ENCODE measurements at places on chromosomes 1 and 21.

- DNase-seq: no peak
Observed at GRCh38 chr21:45019887-45020537, 54.4 kb upstream of the ADARB1 start.

DNA sequence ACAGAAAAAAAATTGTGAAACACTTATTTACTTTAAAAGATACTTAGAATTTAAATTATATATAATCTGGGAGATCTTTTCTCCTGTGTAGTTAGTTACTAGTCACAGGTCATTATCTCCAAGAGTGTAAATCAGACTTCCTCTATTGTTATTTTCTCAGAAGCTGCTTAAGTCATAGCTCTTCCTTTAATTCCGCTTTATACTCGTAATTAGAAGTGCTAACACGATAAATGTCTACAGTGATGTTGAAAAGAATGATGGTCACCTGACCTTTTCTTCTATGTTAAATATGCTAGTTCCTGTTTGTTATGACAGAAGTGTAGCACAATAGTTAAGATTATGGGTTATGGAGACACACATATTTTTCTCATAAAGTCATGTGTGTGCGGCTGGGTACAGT, 123.6 kb downstream of the TGFB2 start:
- no peak for DNase-seq

- DNase-seq: no peak
Observed at GRCh38 chr1:55047611-55048010, 8.3 kb downstream of the PCSK9 start.

GRCh38 chr1:166920561-166921475, 44.8 kb upstream of the TADA1 start:
- DNase-seq: no peak

DNA sequence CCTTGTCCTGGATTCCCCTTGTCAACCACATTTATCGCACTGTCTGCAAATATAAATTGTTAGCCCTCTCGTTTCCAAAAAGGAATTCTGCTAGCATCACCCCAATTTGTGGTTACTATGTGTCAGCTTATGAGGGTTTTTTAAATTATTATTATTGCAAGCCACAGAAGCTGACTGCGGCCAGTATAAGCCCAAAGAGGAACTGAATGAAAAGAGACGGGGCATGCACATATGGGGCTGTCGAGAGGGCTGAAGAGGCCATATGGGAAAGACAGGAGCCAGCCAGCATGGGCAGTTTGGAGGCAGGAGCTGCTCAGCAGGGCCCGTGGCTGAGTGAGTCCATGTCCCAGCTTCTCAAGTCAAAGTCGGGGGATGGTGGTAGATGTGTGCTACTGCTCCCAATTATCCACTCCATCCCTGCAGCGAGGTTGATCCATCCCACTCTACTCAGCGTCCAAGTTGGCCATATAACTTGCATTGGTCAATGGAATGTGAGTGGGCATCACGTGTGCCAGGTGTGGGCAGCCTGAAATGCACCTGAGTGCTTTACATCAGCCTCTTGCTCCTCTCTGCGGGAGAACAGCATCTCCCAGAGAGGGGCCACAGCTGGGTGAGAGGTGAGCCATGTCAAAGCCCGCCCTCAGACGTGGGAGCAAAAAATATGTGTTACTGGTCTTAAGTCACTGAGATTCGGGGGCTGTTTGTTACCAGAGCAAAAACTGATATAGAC, 37.6 kb upstream of the LDLRAP1 start:
- no peak for DNase-seq

DNA sequence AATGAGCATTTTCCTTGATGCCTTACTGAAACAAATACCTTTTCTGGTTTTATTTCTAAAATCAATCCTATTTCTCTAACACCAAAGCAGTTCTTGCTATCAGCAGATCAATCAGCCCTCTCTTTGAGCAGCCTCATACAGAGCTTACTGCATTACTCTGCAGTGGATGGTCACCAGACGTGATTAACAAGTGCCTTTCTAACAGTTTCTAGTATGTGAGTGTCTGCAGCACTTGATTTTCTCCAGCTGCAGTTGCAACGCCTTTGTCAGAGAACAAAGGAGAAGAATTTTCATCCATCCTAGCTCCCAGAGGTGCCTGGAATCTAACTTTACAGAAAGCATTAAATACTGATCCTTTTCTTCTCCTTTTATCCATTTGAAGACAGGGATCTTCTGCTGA, 177.3 kb upstream of the SGIP1 start:
- no peak for DNase-seq
